SK-N-MC (cell line): ENCODE measurements at places on chromosomes 4 and X.

DNA sequence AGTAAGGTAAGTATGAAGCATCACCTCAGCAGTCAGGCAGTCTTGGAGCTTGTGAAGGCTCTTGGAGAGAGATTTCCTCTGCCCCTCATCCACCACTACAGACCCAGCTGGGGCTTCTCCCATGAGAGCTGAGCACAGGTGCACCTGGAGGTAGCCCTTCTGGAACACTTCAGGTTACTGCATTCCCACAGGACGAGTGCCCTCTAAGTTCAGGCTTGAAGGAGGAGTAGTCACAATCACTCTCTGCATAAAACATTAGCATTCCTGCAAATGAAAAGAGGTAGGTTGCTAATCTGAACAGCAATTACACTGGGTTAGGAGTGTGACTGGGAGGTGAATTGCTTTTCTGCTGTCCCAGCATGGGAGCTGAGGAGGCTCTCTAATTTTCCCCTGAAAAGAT is 308.8 kb downstream of the TEX13C start:
- no peak for DNase-seq

DNA sequence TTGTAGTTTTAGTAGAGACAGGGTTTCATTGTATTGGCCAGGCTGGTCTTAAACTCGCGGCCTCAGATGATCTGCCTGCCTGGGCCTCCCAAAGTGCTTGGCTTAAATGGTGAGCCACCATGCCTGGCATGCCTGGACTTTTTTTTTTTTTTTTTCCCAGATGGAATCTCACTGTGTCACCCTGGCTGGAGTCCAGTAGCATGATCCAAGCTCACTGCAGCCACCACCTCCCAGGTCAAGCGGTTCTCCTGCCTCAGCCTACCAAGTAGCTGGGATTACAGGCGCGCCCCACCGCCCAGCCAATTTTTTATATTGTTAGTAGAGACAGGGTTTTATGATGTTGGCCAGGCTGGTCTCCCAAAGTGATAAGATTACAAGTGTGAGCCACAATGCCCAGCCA is 8.4 kb downstream of the UBE2K start:
- no peak for DNase-seq

DNA sequence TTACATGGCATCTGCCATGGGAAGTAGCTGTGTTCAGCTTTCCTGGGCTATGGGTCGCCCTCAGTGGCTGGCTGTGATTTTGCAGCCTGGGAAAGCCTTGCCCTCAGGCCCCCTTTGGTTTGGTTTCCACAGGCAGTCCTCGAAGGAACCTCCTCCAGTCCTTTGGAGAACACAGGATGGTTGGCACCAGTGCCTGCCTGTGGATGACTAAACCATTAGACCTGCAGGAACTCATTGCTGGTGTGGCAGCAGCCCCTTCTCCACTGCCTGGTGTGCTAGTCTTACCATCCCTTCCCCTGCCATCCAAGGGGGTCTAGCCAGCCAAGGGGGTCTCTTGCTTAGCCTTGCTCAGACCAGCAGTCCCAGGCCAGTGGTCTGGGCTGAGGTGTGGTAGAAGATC is 71.4 kb upstream of the PJA1 start:
- DNase-seq, result no peak

- no peak for DNase-seq
Measured at GRCh38 chrX:27599928-27600327, 9.8 kb downstream of the DCAF8L2 start.

DNA sequence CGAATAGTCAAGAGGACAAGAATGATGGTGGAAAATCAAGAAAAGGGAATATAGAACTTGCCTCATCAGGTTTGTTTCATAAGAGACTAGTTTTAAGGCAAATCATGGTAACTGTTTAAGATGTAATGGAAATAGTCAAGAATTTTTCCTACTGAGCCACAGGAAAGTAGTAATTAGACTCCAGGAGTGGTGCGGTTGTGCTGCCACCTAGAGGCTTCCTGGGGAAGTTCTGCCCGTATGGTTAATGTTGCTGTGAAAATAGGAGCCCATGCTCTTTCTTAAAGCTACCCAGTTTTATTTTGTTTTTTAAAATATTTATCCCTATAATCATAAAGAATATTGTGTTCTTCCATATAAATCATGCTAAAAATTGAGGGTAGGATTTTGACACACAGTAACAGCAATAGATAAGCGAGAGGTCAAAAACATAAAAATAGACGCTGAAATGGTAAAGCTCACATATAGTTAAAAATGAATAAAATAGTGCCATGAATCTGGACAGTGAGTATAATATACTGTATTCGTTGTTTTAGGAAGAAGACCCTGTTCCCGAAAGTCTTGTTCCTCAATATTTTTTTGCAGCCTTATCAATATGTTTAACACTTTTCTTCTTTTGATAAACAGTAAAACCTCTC is 87.0 kb downstream of the PHOX2B start:
- DNase-seq, result peak; percentile 58

DNA sequence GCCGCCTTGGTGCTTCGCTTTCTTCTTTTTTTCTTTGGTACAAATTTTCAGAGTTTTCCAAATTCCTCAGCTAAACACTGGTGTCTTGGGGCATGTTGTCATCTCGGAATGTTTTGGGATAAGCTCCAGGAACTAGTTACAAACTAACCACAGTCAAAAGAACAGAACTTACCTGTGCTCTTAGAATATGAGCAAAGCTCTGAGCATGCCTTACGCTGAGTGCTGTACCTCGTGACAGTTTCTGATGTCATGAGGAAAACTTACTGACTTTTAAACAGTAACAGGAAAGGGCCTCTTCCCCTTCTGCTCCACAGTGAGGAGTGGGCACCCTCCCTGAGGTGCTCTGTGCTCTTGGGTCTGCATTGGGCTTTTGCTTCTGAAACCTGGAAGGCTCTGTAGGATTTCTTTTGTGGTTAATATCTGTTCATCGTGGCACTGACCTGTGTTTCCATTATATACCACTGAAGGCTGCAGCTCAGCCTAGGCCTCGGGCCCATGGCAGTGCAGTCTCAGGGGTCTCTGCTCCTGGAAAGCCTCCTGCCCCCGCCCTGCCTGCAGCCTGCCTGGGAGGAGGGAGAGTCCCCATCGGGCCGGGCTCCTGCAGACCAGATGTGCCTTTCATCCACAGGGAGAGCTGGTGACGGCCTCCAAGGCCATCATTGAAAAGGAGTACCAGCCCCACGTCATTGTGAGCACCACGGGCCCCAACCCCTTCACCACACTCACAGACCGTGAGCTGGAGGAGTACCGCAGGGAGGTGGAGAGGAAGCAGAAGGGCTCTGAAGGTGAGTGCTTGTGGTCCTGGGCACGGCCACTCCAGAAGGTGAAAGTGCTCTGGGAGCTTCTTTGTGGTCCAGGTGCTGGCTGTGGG is 48.7 kb downstream of the NOP14 start:
- DNase-seq, result no peak

DNA sequence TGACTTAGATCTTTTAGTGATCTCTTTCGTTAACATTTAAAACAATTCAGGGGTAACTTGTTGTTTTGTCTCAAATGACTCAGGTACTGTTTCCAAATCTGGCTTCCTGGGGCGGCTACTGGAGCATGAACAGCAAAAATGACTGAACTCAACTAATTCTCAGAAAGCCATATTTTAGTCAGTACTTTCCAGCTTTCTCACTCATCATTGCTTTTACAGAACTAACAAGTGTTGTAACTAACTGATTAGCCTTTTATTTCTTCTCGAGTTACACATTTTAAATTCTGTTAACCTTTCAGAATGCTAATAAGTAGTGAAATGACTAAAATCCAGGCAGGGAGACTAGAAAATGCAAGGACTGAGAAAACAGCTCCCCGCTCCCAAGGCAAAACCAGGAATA is 55.3 kb downstream of the JADE3 start:
- DNase-seq, result no peak

DNA sequence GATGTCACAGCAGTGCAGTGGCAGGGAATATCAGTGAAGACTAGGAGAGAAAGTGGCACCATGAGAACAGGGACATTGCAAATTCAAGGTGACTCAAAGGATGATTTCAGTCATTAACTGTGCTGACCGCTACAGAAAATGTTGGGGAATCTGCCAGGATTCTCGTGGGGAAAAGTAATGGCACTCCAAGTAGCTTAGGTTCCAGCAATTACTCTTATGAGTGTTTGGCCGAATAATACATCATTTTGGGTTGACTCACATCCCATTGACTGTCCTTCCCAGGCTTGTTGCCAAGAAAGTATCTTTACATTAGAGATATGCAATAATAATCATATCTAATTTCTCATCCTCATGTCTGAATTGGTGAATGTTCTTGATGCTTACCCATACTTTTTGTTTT is 1411.1 kb upstream of the PCDH7 start:
- no peak for DNase-seq

GRCh38 chr4:39365830-39366771 is at the start of gene RFC1:
Gene RFC1, minus strand, starts transcription at chr4:39366362. Its CDS starts 121 bp downstream, at chr4:39366241.
- DNase-seq, result peak; percentile 60

- no peak for DNase-seq
Measured at GRCh38 chr4:24837781-24838180, 42.4 kb downstream of the SOD3 start.

GRCh38 chrX:22712942-22713341 is 286.8 kb upstream of the DDX53 start:
- DNase-seq, result no peak

DNA sequence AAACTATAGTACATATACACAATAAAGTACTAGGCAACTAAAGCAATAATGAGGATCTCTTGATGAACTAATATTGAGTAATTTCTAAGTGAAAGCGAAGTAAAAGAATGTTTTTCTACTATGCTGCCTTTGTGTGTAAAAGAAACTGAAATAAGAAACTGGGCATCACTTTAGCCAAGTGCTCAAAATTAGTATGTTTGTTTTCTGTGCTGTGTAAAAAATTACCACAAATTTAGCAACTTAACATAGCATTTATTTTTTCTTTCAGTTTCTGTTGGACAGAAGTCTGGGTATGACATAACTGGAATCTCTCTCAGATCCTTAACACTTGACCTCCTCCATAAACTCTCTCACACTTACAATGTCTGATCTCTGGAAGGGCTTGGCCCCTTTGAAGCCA is 687.1 kb upstream of the MAGEB2 start:
- DNase-seq, result no peak

DNA sequence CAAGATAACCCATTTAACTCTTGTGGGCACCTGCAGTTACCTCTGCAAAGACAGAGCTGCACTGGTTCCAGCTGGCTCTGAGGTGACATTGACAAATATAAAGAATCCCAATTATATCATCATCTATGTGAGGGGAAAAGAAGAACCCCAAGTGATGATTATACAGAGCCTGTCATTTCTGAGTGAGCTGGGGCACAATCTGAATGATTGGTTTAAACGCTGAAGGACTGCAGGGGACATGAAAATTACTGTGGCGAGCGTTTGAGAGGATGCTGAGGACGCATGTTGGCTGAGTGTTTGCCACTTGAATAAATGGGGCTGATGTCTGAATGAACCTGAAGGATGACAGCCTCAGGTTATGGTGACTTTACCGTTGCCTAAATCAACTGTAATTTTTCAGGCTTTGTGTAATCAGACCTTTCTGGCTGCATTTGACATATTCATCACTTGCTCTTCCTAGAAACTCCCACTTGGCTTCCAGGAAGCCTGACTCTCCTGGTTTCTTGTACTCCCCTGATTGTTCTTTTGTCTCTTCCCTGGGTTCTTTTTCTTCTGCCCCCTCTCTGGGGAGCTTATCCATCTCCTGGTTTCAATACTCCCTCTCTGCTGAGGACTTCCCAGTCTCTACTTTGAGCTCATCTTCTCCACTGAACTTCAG is 4.1 kb upstream of the HSD17B10 start:
- no peak for DNase-seq

DNA sequence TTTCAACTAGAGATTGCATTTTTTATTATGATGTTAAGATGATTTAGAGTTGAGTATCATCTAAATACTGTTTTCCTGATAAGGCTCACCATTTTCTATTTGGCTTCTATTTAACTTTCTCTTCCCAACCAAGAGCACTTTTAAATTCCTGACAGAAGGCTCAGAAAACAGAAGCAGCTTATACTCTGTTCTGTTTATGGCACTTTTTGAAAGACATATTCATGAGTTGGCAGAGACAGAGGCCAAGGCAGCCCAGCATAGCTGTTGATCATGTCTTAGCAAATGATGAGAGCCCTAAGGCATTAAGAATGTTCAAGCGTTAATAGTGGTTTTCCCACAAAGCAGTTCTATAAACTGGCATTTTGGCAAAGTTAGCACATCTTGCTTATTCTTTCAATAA is 330.3 kb downstream of the TRAM1L1 start:
- no peak for DNase-seq

- no peak for DNase-seq
Measured at GRCh38 chr4:137722910-137723309, 190.6 kb upstream of the PCDH18 start.
